ENCODE measurements at places on chromosomes 1 and 21.

GRCh38 chr1:245169376-245169775, 14.6 kb downstream of the KIF26B start:
- no peak for DNase-seq

DNA sequence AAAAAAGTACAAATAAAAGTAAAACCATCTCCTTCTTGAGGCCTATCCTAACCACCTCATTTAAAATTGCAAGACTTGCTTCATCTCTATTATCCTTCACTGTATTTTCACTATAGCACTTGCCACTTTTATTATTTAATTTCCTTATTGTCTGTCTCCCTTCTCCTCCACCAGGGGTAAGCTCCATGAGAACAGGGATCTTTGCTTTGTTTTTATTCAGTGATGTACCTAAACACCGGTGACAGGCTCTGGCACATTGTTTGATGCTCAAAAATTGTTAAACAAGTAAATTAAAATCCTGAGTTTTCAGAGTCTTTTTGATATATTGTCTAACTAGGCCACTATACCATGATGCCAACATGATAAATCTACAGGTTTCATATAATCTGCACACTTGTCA, 17.2 kb upstream of the SPEN start:
- DNase-seq: no peak

DNA sequence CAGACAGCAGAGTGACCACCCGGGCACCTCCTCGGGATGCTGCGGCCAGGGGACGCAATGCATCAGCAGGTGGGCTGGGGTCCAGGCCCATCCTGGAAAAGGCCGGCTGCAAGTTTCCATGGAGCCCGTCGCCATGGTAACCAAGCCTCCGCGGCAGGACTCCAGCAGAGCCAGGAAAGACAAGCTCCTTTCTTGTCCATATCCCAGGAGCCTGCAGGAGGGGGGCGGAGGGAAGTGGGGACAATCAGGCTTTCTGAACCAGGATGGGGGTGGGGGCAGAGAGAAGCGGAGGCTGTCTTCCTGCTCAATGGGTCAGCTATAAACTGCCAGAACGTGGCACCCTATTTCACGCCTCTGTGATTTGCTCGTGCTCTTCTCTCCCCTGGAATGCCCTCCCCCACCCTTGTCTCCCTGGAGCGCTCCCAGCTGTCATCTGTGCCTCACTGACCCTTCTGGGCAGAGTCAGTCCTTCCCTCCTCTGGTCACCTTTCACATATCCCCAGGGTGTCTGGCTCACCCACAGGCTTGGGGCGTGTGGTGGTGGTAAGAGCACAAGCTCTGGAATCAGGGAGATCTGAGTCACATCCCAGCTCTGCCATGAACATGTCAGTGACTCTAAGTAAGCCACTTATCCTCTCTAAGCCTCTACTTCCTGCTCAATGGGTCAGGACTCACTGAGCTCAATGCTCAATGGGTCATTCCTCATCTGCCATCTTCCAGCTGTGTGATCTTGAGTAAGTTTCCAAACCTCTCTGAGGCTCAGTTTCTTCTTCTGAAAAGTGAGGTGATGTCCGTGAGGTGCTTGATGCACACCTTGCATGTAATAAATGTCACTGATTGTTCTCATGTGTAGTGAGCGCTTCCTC, 58.9 kb upstream of the LAPTM5 start:
- DNase-seq: no peak

DNA sequence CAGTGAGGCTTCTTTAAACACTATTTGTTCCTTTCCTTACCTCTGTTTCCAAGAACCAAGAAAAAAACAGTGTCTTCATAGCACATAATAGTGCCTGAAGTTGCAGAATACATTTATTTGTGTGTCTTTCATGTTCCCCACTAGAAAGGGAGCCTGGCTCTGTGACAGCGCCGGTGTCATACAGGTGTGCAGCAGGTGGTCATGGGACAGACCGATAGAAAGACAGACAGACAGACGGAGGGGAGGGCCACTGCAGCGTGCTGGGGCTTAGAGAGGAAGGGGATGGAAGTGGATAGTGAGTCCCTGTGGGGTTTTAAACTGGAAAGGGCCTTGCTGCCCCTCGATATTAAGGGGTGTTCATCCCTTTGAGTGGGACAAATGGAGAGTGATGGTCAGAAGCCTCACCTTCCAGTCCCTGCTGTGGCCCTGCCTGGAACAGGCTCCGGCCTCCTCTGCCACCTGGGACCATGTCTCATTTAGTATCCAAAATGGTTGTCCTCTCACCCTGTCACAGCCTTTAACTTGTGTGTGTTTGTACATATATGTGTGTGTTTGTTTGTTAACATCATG, 152.9 kb downstream of the PGBD5 start:
- DNase-seq: no peak

GRCh38 chr1:98387701-98388100, 273.8 kb upstream of the SNX7 start:
- no peak for DNase-seq

GRCh38 chr1:23371987-23372880, 2.6 kb upstream of the ZNF436 start:
- no peak for DNase-seq

- no peak for DNase-seq
Observed at GRCh38 chr1:37947364-37947763, 511 bp upstream of the INPP5B start.
